ENCODE measurements at places on chromosomes 16 and 17. TPM values are rescaled to one million over a fixed set of nuclear protein-coding genes. Genes with fewer than 3 reads are reported as not detected.

The USP43 gene
- 3.7 TPM for total RNA-seq

- DNase-seq: no peak
Measured at GRCh38 chr16:14608111-14608566, 21.9 kb downstream of the PARN start.

DNA sequence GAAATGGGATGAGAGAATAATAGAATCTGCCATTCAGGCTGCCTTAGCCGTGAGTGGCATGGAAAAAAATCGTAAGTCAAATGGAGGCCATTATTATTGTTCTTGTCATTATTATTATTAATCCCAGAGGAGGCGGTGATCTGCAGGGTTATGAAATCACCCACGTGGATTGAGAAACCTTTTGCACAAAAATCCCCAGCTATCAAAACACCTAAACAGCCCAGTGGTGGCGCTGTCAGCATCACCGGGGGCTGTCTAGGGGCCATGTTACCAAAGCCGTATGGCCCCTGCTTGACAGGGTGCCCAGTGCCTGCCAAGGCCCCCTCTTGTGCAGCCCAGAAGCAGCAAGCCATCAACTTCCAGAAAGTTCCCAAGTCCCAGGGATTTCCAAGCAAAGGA is 25.2 kb downstream of the CNGB1 start:
- no peak for DNase-seq

DNA sequence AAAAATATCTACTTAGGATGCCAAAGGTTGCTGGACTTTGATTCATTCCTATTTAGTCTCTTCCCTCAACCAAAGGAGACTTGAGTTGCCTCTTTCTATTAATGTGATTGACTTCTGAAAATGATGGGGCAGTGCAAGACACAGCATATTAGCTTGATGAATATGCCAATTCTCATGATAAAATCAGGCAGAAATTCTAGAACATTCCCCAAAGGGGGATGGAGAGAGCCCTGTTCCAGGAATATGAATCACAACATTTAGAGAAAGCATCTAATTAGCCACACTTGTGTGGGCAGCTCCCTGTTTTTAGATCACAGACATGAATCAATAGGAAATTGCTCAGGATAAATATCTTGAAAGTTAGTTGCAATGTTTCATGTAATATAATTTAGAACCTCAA is 584.0 kb upstream of the CDH8 start:
- no peak for DNase-seq

DNA sequence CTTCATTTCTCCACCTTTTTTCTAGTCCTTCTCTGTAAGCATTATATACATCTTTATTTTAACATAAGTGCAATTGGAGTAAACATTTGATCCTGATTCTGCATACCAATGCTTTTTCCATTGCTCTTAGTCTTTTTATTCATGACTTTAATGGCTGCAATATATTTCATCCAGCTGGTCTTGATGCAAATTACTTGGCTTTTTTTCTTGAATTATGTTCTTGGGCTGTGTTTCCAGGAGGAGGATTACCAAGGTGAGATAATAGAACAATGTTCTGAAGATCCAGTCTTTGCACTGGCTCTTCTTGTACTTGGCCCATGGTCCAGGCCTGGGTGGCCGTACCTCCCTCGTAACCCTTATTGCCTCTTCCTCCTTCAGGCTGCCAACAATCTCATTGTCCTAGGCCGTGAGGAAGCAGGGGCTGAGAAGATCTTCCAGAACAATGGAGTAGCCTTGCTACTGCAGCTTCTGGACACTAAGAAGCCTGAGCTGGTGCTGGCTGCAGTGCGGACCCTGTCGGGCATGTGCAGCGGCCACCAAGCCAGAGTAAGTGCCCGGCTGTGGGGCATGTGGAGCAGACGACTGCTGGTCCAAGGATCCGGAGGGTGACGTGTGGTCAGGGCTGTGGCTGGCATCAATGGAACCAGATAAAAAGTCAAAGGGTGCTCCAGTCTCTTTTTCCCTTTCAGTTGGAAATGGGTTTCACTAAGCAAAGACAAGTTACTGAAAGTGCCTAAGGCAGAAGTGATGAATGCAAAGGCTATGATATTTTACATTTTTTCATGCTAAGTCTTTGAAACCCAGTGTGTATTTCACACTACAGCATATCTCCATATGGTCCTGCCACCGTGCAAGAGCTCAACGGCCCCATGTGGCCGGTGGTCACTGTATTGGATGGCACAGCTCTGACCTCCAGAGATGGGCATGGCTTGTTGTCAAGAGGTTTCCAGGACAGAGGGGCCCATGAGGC is 6.9 kb downstream of the UNC45B start:
- peak; percentile 38 for DNase-seq

Data from pancreas (tissue), 10 donors.